8988T (cell line): ENCODE measurements at places on chromosomes 16 and 17.

GRCh38 chr16:49629851-49630250, 226.1 kb downstream of the ZNF423 start:
- no peak for DNase-seq

DNA sequence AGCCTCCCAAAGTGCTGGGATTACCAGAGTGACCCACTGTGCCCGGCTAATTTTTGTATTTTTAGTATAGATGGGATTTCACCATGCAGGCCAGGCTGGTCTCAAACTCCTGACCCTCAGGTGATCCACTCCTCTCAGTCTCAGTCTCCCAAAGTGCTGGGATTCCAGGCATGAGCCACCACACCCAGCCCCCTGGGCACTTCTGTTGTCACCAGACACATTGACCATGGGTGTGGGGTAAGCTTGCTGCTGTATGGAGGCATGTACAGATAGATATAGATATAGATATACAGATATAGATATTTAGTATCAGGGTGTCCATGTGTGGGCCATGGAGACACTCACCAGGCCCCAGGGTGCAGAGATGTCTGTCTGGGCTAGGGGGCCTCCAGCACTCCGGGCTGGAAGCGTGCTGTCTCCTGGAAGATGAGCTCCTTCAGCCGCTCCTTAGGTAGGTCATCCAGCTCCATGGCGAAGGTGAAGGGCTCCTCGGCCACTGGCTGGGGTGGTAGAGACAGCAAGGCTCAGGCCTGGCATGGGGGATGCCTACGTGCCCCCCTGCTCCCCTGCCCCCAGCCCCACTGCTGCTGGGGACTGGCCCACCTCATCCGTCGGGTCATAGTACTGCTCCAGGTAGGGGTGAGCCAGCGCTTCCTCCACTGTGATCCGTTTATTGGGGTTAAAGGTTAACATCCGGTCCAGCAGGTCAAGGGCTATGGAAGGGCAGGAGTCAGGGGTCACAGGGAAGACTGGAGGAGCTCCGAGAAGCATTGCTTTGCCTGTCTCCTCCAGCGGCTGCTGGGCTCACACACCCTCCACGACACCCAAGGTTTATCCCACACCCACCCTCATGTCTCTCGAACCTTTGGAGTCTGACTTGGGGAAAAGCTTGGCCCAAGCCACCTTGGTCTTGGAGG, 3.2 kb upstream of the GDPD3 start:
- no peak for DNase-seq

- no peak for DNase-seq
Measured at GRCh38 chr17:47145351-47145750, 43.7 kb downstream of the CDC27 start.

- DNase-seq: no peak
Measured at GRCh38 chr16:4160658-4161430, 44.6 kb upstream of the ADCY9 start.

DNA sequence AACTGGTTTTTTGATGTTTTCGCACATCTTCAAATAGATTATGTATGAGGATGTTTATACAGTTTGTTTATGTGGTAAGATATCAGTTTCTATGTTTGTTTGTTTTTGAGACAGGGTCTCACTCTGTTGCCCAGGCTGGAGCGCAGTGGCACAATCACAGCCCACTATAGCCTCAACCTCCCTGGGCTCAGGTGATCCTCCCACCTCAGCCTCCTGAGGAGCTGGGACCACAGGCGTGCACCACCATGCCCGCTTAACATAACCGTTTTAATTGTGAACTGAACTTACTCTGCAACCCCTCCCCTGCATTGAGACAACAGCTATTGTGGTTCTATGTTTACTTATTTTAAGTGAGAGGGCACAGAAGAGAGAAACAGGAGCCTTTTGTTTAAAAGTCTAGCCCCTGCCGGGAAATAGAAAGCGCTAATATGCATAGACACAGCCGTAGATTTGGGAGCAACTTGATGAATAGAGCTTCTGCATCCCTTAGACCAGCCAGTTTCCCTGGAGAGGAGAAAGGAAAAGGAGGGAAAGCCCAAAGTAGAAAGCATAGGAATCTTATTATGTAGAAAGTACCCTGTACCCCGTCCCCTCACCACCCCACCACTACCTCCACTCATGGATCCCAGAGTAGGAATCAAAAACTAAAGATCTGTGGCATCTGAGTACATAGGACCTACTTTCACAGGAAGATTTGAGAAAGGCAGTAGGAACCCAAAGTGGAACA, 19.6 kb upstream of the APPBP2 start:
- no peak for DNase-seq

- DNase-seq: no peak
Measured at GRCh38 chr17:58291246-58291645, 10.5 kb upstream of the MPO start.

GRCh38 chr16:8798174-8798527, 512 bp downstream of the PMM2 start:
- DNase-seq: no peak

- DNase-seq: no peak
Measured at GRCh38 chr16:1470481-1471251, 4.2 kb downstream of the CLCN7 start.

DNA sequence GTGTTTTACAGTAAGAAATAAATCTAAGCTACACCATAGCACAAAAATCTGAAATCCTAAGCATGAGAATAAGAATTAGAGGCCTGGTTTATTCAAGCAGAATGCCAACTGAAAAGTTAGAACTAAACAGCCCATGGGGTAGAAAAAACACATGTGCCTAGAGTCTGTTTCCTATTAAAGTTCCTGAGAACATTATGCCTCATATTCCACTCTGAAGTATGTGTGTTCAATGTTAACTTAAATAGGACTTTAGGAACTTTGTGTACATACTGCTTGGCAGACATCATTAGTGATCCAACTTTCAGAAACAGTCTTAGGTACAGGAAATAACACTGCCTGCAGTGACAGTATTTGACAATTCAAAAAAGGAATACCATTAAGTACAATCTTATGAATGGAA, 18.2 kb downstream of the HEATR6 start:
- DNase-seq: no peak

GRCh38 chr17:50270435-50271362, 3.6 kb upstream of the TMEM92 start:
- DNase-seq: no peak

DNA sequence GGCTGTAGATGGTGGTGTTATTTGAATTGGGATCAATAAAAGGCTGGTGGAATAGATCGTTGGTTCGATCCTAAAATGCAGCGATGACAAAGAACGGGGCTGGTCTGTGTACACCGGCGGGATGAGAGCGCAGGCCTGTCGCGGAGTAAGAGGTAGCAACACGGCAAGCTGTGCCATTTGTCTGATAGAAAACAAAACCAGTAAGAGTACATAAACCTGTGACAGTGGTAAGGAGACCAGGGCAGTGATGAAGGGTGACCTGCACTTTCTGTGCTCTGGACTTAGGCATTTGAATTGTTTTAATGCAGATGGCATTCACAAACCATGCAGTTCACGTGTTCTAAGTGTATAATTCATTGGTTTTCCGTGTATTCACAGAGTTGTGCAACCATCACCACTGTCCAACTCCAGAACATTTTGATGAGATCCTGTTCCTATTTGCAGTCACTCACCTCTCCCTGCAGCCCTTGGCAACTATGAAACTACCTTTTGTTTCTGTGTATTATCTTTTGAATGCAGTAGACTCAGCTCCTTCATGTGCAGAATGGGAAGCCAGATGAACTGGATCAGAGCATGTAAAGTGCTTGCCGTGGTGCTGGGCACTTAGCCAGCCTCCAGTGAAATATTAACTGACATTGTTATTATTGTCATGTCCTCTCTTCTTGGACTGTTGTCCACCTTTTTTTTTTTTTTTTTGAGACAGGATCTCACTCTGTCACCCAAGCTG, 286.1 kb downstream of the SNX29 start:
- DNase-seq: no peak

DNA sequence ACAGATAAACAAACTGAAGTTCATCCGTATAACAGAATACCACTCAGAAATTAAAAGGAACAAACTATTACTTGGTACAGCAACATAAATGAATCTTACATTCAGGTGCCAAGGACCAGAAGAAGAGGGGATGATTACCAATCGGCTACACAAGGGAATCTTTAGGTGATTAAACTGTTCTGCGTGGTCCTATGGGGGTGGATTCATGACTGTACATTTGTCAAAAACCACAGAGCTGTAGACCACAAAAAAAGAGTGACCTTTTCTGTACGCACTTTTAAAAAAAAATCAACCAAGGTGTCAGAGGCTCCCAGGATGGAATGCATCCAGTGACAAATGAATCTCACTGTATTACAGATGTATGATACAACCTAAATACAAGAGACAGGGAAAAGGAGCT, 110.8 kb downstream of the CDYL2 start:
- no peak for DNase-seq

DNA sequence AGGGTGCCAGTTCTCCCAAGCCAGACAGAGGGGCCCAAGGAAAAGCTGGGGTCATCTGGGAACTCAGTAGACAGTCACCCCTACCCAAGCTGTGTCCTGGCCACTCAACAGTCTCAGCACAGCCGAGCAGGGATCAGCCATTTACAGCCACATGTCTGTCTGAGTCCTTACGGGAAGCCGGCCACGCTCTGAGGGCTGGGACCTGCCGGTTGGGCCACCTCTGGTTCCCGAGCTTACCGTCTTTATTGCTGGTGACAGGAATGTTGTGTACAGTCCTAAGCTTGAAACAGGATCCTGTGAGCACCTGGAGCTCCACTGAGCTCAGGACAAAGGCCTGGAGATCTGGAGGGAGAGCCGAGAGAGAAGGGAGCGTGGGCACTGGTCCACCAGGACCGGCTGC, 59.8 kb downstream of the TIMM22 start:
- no peak for DNase-seq

- DNase-seq: no peak
Measured at GRCh38 chr16:88978608-88979346, 1.8 kb upstream of the CBFA2T3 start.

DNA sequence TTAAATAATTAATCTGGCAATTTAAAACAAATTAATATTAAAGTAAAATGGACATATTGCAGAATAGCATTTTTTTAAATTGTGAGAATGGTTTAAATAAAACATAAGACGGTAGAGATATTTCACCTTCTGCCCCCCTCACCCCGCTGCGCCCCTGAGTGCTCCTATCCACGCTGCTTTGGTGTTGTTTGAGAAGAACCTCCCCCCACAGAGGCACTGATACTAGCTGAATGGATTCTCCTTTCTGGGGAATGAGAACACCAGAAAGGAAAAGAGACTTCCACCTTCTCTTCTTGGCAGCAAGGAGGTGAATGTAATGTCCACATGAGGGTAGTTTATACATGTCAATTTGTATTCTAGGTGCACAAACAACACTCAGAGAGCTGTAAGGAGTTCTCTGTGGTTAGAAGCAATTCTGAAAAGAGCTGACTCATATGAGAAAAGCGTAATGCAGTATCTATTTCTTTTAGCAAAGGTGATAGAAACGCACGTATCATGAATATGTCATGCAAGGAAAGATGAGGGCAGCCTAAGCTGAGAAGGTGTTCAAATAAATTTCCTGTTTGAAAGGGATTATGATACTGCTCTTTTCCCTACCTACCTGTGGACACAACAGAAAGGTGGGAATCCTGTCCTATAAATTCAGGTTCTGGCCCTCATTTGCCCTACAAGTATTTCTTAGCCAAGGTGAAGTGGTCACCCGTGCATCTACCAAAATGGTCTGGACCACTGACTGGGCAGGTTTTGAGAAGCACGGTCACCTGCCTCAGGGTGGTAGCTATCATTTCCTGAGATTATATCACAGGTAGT, 126.9 kb downstream of the PARN start:
- no peak for DNase-seq

DNA sequence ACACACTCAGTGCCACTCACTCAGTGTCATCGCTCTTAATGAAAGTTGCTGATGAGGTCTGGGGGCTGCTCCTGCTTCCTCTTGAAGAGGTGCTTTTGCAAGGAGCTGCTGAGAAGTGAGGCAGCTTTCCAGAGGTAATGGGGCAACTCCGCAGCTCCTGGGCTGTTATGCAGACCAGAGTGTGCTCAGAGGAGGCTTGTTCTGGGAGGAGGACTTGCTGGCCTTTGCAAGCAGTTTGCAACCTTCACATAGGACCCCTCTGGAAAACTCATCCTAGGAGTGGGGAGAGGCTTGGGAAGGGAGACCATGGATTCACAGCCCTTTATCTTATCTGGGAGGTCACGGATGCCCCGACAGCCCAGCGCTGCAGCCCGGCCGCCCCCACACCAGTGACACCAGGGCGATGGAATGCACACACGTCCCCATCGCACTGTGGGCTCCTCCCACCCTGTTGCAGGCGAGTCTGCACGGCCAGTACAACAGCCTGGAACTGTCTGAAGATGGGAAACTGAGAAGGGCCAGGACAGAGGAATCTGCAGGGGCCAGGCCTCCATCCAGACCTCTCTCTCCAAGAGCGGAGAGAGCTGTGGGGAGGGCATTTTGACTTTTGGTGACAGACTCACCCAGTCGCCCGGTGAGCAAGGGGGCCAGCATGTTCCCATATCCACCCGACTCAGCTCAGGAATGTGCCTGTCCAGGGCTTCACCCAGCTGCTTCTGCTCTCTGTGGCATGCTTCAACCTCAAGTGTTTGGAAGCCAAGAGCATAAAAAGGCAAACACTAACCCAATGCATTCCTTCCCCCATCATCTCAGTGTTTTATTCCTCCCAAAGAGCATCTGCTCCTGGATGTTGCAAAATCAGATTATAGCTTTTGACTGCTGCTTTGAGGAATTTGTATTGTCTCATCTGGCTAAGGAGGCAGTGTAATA, 78.6 kb upstream of the ZNF469 start:
- DNase-seq: peak; percentile 90

DNA sequence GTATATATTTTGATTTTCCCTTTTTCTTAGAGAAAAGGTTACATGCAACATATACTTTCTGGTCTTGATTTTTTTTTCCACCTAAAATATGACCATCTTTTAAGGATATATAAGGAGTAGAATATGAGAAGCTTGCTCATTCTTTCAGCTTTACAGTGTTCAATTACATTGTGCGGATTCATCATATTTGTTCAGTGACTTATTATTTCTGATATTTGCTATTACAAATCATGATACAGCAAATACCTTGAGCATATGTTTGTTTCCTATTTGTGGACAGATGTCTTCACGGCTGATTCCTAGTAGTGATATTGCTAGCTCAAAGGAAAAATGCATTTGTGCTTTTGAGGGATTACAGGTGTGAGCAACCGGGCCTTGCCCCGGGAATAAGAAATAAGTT, 18.1 kb downstream of the KATNIP start:
- no peak for DNase-seq

GRCh38 chr17:36127911-36128310, 24.3 kb downstream of the CCL4 start:
- DNase-seq: no peak

GRCh38 chr17:79075446-79075750, 774 bp downstream of the ENGASE start:
- DNase-seq: no peak
